ENCODE measurements at places on chromosomes 12 and 14. TPM values are rescaled to one million over a fixed set of nuclear protein-coding genes. Genes with fewer than 3 reads are reported as not detected.
A peak's percentile ranks its signal among the peaks of the same experiment; 100 is the strongest.

DNA sequence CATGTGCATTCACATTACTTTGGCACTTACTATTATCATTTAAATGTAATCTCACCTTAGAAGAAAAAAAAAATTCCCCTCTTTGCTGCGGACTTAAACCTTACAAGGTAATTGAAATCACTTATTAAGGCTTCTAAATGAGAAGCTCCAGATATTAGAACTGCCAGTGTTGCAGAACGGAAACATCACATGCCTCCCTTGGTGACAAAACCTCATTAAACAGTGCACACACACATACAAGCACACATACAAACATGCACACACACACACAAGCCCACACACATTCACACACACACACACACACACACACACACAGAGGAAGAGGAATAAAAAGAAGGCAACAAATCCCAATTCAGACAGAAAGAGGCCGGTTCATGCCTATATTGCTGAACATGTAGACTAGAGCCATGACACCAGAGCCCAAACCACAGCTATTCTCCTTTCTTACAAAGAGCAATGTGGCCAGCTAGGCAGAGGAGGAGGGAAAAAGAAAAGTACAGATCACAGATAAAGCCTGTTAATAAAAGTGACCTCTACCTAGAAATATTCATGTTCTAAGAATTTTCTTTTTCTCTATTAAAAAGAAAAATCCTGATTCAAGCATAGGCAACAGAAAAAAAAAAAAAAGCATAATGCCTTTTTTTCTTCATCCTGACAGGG, 405.2 kb upstream of the FLRT2 start:
- DNase-seq, result no peak

DAZAP2 gene
- 239 TPM for total RNA-seq

PMEL gene
- 1.3 TPM for total RNA-seq

RNF31 gene
- total RNA-seq, result 58.8 TPM

- no peak for DNase-seq
Measured at GRCh38 chr12:79546466-79547043, 144.2 kb downstream of the PAWR start.

GRCh38 chr14:68816183-68816942, 23.5 kb upstream of the ZFP36L1 start:
- peak; percentile 89 for DNase-seq

DNA sequence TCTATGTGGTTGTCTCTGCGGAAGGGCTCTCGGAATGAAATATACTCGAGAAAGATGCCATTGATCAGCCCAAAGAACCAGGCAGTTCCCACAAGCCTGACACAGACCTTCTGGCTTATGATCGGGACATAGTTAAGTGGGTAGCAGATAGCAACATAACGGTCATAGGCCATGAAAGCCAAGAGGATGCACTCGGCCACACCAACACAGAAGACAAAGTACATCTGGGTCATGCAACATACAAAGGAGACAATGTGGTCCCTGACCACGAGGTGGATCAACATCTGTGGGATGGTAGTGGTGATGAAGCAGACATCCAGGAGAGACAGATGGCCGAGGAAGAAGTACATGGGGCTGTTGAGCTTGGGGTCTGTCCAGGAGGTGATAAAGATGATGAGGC, 326 bp downstream of the OR10AD1 start:
- DNase-seq, result no peak

TGFB3 gene
- 4.9 TPM for total RNA-seq

KLHL33 gene
- total RNA-seq, result not detected

- no peak for DNase-seq
Measured at GRCh38 chr14:49193332-49194065, 392.7 kb downstream of the RPS29 start.

LRRC9 gene
- not detected for total RNA-seq

All from SJCRH30 (cell line).